Natural killer cell treated with Interleukin-12 subunit alpha and Interleukin-12 subunit beta and Interleukin-15 and Interleukin-18, amount 100 ng/mL, for 72 hours (primary cell): ENCODE measurements at places on chromosomes 1 and 21.

DNA sequence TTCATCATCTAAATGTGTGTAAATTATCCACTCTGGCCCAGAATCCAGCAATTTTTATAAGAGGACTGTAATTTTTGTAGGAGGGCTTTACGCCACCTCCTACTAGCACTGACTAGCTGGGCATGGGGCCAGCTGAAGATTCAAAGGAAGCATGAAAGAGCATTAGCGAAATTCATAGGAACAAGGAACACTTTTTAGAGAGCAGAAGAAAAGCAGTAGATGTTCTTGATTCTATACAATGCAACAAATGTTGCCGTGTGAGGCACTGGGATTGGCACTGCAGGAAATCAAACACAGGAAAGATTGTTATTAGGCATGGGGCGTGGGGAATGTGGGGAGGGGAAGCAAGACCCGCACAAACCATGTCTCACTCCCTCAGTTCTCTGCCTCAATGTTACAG is 58.4 kb upstream of the PARP1 start:
- no peak for DNase-seq

GRCh38 chr1:88774151-88774556 is 90.1 kb downstream of the PKN2 start:
- DNase-seq, result no peak

GRCh38 chr1:163263818-163264655 is 57.7 kb upstream of the NUF2 start:
- no peak for DNase-seq

- DNase-seq, result no peak
Measured at GRCh38 chr1:56339093-56339492, 240.3 kb downstream of the PLPP3 start.

- DNase-seq, result no peak
Measured at GRCh38 chr1:100782473-100783039, 63.0 kb downstream of the VCAM1 start.

DNA sequence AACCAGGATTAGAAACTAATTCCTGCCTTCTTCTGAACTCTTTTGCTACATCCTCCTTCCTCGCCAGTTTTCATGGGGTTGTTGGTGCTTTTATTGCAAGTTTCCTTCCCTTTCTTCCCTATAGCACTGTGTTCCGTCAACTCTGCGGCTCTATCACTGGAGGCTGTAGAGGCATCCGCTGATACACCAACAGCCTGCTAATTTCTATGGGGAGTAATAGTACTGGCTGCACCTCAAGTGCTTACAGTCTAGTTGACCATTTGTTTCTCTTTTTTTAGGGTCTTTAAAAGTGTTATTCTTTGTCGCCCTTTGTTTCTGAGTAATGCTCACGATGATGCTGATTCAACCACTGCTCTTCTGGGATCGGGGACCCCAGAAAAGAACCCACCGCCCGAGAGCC is 746 bp downstream of the MIS18A start:
- no peak for DNase-seq

DNA sequence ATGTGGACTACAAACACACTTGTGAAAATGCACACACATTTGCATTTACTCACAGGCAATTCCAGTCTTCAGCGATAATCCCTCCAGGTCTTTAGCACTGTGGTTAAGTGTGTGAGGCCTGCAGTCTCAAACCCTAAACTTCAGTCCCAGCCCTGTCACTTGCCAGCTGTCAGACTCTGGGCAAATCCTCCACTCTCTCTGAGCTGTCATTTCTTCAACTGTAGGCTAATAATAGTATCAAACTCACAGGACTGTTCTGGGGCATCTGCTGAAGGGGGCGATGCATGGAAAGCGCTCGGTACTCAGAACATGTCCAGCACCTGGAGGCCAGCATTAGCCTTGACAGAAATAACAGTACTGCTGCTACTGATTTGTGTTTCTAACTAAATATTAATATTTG is 48.2 kb downstream of the NEK2 start:
- no peak for DNase-seq

GRCh38 chr1:231512147-231512698 is 16.2 kb upstream of the TSNAX start:
- DNase-seq, result no peak

DNA sequence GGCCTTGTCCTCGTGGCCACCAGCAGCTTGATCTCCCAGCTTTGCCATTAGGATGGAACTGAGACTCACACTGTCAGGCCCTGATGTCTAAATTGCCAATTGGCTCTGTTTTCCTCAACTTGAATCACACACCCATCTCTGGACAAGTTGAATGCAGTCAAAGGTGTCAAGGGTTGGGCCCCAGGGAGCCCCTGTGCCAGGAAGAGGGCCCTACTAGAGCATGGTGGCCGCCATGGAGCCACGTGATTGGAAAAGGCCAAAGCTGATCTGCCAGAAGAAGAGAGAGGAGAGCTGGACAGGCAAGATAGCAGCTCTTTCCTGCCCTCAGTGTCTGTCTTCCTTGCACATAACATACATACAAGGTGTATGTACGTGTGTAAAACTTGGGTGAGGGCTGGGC is 54.9 kb upstream of the NEK2 start:
- no peak for DNase-seq

DNA sequence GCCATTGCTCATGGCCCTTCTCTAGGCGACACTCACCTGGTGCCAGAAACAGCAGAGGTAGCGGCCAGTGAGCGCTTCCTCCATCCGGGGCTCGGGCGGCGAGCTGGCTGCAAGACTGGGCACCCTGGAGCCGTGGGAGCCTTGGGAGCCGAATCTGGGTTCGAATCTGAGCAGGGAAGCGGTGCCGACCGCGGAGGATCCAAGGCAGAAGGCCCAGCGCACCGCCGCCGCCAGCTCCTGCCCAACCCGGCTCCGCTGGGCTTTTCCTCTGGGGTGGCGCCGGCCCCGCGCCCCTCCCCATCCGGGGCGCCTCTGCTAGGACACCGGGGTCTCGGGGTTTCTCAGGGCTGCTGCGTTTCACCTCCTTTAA is 1.7 kb upstream of the PRDM16 start:
- DNase-seq, result peak; percentile 41

DNA sequence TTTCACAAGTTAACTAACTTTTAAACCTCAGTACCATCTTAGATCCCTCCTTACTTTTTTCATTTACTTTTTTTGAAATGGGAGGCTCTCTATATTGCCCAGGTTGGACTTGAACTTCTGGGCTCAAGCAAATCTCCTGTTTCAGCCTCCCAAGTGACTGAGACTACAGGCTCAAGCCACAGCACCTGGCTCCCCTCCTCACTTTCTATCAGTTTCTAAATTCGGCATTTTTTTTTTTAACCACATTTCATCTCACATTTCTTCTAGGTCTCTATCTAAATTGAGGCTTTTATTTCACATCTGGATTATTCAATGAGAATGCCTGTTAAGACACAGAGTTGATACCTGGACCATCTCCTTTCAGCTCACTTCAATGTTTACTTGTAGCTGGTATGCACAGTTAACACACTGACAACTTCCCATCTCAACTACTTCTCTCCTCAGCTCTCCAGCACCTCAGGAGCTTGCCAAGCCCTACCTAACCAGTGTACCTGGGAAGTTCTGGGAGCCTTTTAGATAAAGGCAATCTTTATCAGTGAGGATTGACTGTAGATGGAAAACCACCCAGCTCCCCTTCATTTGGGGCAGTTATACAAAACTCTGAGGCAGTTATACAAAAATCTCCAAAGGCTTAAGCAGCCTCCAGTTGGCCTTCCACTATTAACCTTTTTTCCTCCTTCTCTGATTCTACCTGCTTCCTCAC is 3.4 kb downstream of the USP33 start:
- DNase-seq, result no peak

- DNase-seq, result peak; percentile 75
Measured at GRCh38 chr1:23634840-23635651, 56.6 kb upstream of the RPL11 start.

DNA sequence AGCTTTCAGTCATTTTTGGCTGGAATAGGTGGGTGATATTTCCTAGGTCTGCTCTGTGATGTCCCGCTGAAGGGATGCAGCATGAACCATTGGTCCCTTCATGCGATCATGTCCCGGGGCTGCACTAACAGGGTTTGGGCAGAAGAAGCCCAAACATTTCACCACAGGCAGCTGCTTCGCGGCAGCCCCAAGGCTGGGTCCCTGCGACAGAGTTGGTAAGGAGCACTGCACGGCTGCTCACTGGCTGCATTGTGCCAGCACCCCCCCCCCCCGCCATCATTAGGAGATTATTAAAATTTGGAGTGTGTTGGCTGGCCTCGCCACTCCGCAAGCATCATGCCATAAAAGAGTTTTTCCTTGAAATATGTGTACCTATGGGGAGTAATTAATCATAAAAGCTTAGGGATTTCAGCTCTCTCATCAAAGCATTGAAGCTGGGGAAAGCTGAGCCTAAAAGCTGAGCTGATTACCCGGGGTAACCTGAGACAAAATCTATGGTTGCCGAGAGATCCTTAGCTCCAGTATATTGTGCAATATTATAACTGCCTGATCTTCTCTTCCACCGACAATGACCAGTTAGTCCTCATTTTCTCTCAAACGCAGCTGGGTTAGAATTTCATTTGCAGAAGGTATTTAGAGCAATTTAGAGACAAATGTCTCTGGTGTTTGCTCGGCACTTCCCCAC is 62.5 kb downstream of the PEX14 start:
- no peak for DNase-seq

DNA sequence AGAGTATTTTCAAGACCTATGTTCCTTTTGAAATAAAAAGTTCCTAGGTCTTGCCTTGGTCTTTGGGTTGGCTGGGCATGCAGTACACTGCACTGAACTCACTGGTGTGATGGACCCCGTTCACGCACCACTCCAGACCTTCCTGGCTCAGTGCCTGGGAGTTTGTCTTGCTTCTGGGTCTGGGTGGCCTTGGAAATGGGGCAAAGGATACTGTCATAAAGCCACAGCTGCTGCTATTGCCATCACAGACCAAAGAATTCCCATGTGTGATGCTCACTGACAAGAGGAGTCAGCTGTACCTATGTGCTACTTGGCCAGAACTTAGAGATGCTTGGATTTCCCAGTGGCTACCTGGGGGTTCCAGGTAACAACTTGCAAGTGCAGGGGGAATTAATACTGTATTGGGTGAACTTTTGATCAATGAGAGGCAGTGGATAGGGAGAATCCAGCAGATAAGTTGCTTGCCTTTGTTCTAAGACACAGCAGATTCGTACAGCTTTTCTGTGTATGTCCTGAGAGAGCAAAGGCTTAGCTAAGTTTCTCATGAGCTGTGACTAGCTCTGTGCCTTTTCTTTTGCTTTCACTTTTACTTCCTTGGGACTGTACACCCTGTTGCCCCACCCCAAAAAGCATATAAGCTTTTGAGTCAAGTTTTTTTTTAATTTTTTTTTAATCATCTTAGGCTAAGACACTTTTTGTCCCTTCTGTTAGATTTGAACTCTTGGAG is 115.3 kb downstream of the RUNX1 start:
- peak; percentile 71 for DNase-seq

DNA sequence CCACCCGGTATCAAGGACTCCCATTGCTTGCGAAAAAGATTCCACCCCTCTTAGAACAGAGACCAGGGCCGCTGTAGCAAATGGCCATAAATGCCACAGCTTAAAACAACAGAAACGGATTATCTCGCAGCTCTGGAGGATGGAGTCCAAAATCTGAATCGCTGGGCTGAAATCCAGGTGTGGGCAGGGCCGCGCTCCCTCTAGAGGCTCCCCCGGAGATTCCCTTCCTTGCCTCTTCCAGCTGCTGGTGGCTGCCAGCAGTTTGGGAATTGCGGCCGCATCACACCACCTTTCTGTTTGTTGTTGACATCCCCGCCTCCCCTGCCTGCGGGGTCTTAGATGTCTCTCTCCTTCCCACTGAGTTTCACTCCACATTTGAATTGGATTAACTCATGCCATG is 15.6 kb downstream of the PDE9A start:
- DNase-seq, result no peak

DNA sequence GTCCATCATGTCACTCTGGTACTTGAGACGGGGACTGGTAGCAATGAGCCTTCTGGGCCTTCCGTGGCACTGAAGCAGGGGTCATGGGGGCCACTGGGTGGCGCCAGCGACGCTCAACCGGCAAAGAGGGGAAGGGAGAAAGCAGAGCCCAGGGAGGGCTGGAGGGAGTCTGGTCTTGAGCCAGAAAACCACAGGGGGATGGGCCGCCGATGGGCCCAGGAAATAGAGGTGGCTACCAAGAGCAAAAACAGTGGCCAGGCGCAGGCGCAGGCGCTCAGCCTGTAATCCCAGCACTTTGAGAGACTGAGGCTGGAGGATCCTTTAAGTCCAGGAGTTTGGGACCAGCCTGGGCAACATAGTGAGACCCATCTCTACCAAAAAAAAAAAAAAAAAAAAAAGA is 21.8 kb downstream of the EXOC8 start:
- DNase-seq, result no peak

- no peak for DNase-seq
Measured at GRCh38 chr21:44019568-44019958, 7.5 kb downstream of the TRAPPC10 start.

GRCh38 chr1:151237678-151238466 is 16.7 kb upstream of the PSMD4 start:
- no peak for DNase-seq
